NCI-H524 (cell line): ENCODE measurements at places on chromosomes 1 and 21.

- DNase-seq = peak; percentile 88
Observed at GRCh38 chr1:201016211-201016651, 7.3 kb downstream of the KIF21B start.

DNA sequence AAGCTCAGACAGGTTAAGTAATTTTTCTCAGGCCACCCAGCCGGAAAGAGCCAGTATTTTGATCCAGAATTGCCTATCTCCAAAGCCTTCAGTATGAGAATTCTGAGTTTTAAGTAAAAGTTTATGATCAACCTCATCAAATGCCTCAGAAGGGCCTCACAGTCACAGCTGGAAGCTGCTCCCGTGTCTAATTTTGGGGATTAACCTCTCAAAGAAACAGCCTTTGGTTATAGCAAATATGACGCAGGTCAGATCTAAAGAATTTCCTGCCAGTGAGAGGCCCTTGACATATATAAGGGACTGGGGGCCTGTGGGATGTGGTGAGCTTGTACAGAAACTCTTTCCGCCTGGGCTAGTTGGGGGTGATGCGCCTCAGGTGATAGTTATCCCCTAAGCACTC lies 2.3 kb downstream of the EXTL1 start:
- DNase-seq = no peak

DNA sequence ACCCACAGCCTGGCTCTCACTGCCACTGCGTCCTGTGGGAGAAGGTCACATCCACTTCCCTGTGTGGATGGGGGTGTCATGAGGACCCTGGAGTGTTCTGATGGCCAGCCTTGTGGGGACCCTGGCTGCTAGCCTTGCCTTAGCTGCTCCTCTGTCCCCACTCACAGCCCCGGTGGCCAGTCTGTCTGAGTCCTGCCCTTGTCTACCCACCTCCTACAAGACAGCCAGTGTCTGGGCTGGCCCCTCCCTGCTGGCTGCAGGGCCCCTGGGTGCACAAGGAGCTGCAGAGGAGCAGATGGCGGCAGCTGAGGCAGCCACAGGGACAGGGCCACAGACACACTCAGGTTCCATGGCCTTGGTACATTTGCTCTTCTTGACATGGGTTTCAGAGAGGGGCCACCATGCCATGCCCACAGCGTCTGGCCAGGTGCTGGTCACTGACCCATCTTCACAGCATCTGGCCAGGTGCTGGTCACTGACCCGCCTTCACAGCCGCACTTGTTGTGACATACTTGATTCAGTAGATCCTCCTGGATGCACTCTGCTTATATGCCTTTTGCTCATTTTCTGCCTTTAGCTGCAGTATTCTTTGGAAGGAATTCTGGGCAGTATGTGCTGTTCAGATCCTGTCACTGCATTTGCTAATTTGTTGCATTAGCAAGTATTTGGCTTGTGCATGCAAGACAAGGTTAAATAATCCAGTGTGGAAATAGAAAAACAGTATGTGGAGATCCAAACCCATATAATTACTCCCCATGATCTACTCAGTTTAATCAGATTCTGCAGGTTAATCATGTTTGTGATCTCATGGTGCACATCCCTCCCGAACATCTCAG lies 157.8 kb downstream of the PCBP3 start:
- DNase-seq = peak; percentile 27

DNA sequence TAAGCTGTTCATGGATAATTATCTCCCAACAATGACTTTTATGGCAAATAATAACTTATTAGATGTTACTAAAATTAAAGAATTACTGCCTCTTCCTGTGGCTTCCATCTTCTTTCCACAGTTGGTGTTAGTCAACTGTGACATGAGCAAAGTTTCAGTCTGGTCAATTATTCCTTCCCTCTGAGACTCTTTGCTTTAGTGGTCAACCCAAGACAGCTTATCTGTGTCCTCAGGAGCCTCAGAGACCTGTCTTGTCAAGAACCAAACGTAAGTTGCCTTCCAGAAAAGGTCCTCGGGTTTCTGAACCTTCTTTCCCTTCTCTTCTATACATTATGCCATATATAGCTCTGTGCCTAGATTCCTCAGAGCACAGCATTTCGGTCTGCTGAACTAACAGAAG lies 263.2 kb upstream of the ZP4 start:
- no peak for DNase-seq

DNA sequence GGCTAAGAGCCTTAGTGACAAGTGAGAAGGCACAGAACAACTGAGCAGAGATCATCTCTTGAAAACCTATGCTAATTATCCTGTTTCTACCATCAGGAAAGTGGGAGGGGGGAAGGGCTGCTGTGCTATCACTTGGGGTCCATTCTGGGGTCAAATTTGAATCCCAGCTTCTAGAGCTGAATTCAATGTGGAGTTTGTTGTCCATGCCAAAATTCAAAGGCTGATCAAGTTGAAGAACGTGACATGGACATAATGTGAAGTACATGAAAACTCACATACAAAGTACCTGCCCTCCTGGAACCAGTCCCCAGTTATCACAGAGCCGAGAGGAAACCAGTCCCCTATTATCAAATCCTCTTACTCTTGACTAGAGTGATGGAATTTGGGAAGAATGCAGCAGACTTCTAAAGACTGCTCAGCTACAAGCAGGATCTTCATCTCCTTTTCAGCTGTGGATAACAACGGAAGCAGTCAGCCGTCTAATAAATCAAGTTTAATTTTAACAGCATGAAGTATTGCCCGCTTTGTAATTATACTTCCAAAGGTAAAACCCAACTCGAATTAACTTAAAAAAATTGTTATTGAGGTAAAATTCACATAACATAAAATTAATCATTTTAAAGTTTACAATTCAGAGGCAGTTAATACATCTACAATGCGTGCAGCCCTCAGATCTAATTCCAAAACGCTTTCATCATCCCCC lies 78.3 kb downstream of the SLC45A1 start:
- DNase-seq = no peak
